Stimulated activated CD4-positive, alpha-beta T cell treated with anti-CD3 and anti-CD28 coated beads, Interleukin-2, amount 100 ng/mL, for 4 hours (primary cell): ENCODE measurements at places on chromosomes 3 and 15.

DNA sequence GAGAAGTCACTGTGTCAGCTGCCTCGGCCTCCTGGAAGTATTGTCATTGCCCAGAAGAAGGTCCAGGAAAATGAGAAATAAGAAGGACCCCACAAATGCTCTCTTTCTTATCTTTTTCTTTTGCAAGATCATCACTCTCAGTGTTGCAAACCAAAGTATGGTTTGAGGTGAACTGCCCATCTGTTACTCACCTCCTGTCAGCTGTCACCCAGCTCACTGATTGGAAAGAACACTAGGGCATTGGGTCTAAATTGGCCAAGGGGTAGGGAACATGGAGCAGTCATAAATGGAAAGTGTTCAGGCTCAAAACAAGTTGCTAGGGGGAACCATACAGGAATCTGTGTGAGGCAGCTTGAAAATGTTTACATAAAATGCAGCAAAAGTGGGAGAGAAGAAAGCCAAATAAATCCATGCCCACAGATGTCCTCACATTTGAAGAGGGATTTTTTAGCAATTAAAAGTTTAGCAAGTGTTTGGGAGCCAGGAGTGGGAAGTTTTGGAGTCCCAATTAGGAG lies 431.2 kb upstream of the THBS1 start:
- no peak for DNase-seq

DNA sequence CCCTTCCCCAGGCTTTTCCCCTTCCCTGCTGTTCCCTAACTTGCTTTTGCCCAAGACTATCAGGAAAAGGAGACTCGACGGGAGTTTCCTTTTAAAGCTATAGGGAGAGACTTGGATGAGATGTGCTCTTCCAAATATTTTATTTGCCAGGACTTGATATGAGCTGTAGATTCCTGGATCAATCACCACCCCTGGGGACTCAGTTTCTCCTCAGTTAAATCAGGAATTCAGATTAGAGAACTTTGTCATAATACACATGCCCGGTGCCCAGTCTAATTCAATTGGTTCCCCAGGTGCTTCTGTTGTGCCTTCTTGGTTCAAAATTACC lies 46.6 kb downstream of the SMAD6 start:
- DNase-seq = no peak

DNA sequence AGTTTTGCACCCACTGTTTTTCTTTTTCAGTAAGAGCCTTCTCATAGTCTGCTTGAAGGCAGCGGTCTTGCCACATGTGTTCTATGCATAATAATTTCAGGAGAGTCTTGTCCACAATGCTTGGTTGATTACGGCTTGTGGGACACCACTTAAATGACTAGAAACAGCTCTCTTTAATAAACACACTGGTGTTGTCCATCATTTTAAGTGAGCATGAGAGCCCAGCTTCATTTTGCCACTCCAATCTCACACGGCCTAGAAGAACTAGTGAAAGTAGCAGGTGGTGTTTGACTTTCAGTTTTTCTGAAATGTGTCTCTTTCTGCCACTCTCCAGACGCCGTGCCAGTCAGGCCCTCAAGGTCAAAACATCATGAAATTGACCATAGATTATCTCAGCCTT lies 292.1 kb downstream of the LPP start:
- DNase-seq = no peak

DNA sequence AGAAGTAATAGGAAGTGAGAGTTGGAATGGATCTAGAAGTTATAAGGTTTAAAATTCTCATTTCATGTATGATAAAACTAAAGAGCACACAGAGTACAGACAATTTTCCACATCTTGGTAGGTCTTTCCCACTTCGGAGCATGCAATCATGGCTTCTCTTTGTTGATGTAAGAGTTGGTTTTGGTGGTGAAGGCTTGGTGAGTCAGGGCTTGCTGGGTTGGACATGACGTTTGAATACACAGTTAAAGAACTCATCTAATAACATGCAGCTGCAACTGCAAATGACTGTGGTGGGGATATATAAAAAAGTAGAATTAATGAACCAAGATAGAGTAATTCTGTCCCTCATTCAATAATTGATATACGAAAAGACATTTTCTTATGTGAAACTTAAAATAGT lies 39.5 kb upstream of the GRM7 start:
- no peak for DNase-seq

DNA sequence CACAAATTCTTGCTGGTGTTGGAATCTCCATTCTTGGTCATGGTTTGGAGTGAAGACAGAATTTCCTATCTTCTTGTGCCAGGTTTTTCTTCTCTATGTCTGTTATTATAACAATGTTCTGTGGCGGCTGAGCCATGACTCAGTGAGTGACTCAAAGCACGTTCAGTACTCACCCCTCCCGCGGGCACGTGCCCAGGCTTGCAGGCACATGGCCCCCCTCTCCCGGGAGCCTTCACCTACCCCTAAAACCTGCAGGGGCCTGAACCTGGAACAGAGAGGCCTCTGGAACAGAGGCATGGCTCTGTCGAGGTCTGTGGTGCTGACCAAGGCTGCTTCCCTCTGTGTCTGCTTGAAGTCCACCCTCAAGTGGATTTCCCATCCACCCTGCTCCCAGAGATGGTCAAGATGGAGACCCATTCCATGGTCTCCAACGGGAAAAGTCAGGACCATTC lies 27.6 kb downstream of the PLXNB1 start:
- DNase-seq = no peak

DNA sequence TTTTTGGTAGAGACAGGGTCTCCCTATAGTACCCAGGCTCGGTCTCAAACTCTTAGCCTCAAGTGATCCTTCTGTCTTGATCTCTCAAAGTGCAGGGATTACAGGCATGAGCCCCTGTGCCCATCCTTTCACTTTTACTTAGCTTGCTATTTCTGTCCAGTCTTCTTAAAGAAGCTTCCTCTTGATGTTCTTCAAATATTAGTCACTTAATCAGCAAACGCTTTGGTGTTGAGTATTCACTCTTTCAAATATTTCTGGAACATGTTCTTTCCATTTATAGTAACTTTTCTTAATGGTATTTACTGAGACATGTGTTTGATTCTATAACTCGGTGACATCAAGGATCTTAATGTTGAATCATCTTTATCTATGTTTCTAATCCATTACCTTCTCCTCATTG lies 122.1 kb downstream of the CNTN6 start:
- DNase-seq = no peak

- no peak for DNase-seq
These were observed 39.7 kb upstream of the ZNF280D start for GRCh38 chr15:56772868-56773639.

- no peak for DNase-seq
These were observed 14.1 kb downstream of the MYL3 start for GRCh38 chr3:46849045-46849631.

DNA sequence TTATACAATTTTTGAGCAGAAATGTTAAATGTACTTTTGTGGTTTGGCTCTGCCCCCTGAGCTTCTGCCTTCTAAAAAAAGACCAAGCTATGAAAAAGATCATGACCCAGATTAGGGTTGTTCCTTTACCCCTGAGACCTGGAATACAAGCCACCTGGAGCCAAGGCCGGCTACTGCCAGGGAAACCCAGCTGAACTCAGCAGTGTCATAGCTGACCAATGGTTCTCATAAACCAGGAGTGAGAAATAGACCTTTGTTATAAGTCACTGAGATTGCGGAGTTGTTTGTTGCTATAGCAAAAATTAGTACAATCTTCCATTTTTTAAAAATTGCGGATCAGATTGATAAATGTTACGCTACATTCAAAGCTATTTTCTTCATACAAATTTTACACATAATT lies 1261.7 kb downstream of the ROBO1 start:
- no peak for DNase-seq

DNA sequence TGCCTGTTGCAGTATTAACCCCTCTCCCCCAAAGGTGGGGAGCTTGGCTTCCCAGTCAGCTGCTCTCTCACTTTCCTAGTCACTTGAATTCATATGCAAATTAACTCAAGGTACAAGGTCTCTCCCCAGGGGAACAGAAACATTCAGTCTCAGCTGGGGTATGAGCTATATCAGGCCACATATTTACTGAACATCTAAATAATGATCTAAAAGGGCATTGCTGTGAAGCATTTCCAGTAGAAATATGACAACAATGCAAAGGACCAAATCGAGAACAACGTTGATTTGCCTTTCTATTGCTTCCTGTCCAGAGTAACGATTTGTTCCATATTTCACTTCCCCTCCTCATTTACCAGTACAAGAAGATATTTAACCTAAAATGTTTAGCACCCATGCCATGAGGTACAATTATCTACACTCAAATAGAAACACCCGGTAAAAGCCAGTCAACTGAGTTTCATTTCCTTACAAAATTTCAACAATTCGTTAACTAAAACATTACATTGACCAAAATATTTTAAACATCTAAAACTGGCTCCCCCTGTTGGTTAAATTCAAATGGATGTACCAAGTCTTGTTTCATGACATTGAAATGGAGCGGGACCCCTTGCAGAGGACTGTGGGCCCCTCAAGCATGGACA lies 36.5 kb upstream of the KLHL6 start:
- no peak for DNase-seq

- DNase-seq = no peak
These were observed 4.4 kb upstream of the SYNM start for GRCh38 chr15:99100245-99101173.

DNA sequence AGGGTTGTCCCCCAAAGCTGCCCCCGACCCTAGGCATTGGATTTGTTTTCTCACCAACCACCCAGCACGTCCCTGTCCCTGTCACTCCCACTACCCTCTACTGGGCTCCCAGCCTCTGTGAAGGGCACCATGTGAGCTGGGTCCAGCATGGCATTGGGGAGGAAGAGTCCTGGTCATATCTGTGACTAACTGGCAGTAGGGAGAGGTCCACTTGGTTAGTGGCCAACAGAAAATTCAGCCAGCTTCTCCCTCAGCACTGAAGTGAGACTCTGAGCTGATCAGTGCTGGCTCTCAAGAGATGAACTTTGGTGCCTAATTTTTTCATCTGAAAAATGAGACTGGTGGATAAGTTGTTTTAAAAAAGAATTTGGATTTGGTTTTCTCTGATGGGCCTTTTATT lies 11.3 kb upstream of the KIF23 start:
- no peak for DNase-seq

GRCh38 chr3:126737527-126737926 lies 33.5 kb downstream of the CHCHD6 start:
- no peak for DNase-seq

GRCh38 chr3:51716805-51717204 lies 9.9 kb downstream of the GRM2 start:
- DNase-seq = no peak
